ENCODE measurements at places on chromosomes 11 and 22.

- DNase-seq: no peak
Observed at GRCh38 chr11:130442737-130443136, 5.7 kb upstream of the ADAMTS15 start.

DNA sequence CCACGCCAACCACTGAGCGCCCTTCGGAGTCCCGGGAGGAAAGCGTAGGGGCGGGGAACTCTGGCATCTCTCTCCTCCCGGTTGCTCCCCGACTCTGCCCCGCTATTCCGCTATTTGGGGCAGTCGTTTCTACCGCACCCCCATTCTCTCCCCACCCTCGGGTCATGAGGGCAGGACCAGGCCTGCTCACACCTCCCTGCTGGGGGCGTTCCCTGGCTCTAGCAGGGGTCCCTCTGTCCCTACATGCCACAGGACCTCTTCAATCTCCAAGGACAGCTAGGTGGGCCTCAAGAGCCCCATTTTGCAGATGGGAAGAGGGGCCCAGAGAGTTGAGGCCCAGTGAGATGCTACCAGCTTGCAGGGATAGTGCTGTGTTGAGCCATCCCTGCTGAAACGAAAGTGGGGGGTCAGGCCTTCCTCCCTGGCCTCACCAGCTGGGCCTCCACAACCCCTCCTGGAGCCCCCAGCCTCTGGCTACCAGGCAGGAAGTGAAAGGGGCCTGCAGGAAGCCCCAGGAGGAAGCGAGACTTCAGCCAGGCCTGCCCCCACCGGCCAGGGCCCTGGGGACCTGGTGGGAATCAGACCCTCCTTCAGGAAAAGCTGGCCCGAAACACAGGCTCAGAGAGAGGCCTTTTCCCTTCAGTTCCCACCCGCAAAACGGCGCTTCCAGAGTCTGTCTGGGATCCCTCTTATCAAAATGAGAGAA is 5.5 kb upstream of the SHISA8 start:
- DNase-seq: no peak

- DNase-seq: no peak
Observed at GRCh38 chr11:88398372-88398771, 60.8 kb upstream of the CTSC start.

GRCh38 chr22:29753808-29754657 is 12.8 kb downstream of the ZMAT5 start:
- DNase-seq: no peak

DNA sequence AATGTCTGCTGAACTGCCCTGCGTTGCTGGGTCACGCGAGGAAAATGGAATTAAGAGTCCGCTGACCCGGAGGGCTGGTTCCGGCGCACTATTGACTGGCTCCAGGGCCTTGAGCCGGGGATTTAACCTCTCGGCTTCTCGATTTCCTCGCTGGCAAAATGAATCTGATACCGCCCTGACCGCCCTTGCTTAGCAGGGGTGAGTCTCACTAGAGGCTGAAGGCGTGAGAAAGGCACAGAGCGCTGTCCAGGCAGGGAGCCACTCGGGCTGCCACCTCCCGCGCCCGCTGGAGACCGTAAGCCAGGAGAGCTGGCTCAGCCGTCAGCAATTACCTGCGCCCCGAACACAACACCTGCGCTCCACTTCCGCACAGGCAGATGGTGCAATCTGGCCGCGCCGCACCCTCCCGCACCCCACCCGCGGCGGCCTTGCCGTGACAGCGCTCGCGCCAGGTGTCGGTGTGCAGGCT is 65.6 kb downstream of the BUD13 start:
- DNase-seq: no peak

DNA sequence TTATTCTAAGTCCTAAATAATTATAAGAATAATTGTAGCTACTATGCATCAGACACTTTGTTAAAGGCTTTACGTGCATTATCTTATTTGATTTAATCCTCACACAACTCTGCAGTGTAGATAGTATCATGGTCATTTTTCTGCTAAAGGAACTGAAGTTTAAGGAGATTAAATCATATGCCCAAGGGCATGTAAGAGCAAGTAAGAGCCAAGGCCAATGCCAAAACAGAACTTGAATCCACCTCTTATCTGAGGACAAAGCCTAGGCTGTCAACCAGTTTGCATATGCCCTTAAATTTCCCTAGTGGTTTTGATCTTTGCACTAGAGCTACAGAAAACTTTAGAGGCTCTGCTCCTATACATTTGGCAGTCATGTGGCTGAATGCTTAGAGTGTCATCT is 65.6 kb upstream of the OR5AK2 start:
- DNase-seq: no peak

DNA sequence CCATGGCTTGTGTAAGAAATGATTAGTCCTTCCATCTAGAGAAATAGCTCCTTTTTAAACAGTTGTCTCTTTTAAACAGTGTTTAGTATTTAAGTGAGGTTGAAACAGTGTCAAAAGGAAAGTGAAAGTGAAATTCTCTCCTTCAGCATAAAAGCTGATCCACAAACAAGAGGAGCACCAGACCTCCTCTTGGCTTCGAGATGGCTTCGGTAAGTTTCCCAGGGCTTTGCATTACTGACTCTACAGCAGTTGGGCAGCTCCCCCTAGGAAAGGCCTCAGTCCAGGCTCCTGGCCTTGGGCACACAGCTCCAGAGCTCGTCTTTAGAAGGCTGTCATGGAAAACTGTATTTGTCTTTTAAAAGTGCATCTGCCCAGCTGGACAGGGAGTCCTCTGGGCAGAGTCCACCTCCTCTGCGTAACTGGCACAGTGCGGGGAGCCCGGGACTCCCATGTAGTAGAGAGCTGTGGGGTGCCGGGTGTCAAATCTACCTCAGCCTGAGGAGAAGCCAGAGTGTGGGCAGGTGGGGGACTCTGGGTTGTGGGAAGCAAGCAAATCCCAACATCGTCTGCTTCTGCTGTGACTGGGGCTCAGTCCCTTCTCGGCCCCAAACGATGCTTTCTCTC is at the start of gene PLAAT4:
PLAAT4 (plus strand) TSS at position 140 of the 624 bp plus-strand sequence; CDS start at position 201, 61 bp downstream.
- DNase-seq: peak; percentile 36

GRCh38 chr11:27312110-27312509 is 50.9 kb downstream of the CCDC34 start:
- no peak for DNase-seq

DNA sequence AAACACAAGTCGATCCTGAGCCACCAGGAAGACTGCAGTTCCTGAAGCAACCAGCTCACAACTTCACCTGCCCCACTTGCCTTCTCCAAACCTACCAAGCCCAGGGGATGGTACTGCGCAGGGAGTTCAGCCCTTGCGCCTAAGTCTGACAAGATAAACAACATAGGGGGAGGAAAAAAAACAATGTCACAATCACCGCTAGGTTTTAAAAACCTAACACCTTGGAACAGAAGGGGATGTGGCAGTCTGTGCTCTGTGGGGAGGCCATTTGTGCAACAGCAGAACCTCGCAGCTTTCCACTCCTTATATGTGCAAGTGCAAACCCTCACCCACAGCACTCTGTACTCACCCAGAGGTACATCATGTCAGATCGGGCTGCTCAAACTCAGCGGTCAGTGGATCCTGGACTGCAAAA is 134.2 kb downstream of the RBFOX2 start:
- DNase-seq: no peak

- DNase-seq: no peak
Observed at GRCh38 chr11:83583757-83584366, 297.7 kb upstream of the CCDC90B start.

DNA sequence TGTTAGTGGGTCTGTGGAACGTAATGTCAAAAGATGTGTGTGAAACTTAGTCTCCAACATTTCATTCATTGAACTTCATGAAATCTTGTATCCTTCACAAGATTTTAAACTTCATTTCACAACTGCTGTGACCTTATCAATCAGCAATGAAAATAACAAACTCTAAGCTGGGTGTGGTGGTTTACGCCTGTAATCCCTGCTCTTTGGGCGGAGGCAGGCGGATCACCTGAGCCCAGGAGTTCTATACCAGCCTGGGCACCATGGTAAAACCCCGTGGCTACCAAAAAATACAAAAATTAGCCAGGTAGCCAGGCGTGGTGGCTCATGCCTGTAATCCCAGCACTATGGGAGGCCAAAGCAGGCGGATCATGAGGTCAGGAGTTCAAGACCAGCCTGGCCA is 5.1 kb downstream of the CHKA start:
- DNase-seq: no peak

DNA sequence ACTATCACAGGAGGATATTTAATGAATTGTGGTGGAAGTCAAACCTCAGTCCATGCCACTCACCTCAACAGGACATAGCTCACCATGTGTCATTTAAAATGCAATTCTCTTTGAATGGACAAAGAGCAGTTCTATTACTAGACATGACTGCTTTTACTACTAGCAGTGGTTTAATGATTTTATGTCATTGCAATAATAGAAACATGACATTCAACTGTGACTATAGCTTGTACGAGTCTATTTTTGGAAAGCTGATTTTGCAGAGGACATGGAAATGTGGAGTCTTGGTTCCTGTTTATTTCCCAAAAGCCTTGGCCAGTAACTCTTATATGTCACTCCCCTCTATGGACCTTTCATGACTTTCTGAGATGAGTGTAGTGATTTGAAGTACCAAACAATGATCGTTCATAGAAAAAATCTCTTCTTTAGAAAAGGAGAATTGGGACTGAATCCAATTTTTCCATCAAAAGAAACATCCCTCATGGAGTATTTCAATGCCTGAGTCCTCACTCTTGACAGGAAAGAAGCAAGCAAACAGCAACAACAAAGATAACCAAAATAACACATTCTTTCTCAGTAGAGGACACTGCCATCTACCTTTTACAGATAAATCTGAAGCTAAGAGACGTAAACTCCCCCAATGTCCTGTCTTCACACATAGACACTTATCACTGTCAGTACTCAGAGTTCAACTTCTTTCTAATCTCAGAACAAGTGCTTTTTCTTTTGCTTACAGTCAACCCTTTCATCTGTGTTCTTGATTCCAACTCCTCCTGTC is 233.4 kb downstream of the LRRC4C start:
- DNase-seq: no peak

All from right renal pelvis (tissue), 4 donors.